Ascending aorta (tissue), 2 donors: ENCODE measurements at places on chromosomes 5 and 9. TPM values are rescaled to one million over a fixed set of nuclear protein-coding genes. Genes with fewer than 3 reads are reported as not detected.

GRCh38 chr5:68046445-68046844 lies 169.1 kb upstream of the PIK3R1 start:
- peak; percentile 69 for DNase-seq

GRCh38 chr5:135557076-135557838 lies 21.5 kb upstream of the NEUROG1 start:
- no peak for DNase-seq

The PTPDC1 gene
- total RNA-seq: 5.9 TPM

The KLHL9 gene
- total RNA-seq: 6.4 TPM

DNA sequence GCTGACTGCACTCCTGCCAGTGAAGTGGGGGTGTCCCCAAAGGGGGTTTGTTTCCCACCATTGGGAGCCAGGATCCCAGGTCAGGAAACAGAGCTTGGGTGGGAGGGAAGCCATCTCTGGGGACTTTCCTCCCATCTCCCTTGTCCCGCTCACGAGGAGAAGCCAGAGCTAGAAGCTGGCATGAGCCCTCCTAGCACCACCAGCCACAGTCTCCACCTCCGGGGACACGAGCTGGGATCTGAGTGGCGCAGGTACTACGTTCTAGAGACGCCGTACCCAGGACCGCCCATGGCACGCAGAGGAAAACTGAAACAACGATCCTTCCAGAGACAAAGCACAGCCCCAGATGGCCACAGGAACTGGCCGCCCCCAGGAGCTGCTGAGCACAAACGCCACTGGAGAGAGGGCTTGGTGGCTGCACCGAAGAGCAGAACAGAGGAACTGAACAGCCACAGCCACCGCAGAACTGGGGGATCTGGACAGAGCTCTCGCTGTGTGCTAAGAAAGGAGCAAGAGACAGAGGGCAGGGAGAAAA lies 29.8 kb downstream of the ADAMTS2 start:
- DNase-seq: no peak

The OTULINL gene
- total RNA-seq: 0.21 TPM

The SHOC1 gene
- not detected for total RNA-seq

DNA sequence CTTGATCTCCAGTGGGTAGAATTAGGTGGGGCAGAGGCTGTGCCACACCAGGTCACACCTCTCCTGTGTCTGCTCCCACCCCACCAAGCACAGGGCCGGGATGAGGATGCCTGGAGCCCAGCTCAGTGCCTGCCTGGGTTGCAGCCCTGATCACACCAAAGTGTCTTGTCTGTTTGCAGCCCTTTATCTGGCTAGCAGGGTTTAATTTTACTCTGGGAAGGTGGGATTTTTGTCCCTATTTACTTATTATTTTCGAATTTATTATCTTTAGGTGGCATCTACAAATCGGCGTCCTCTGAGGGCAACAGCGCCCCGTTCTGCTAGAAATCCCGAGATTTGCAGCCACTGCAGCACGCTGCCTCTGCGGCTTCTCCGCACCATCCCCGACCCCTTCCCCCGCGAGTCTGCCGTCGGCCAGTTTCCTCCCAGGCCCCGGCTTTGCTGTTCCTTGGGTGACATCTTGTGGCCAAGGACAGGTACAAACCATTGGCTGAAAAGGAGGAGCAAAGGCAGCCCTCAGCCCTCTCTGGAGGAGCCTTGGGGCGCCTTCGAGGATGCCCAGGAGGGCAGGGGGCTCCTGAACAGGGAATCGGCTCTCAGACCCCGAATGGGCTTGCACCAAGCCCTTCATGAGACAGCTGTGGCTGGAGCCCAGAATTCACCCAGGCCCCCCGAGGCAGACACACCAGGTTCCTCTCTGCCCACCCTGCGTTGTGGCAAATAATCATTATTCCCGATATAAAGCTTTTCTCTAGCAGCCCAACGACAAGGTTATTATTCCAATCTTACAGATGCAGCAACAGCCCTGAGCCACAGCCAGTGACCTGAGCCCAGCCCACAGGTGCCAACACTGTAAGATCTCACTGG lies 113.0 kb downstream of the GAPVD1 start:
- DNase-seq: no peak

The ATOSB gene
- total RNA-seq: 58.3 TPM

The AJM1 gene
- total RNA-seq: 5.9 TPM

The CDO1 gene
- total RNA-seq: 36.0 TPM

- no peak for DNase-seq
These were observed 19.9 kb upstream of the PCA3 start for GRCh38 chr9:76744336-76744735.

- no peak for DNase-seq
These were observed 12.8 kb downstream of the OR1K1 start for GRCh38 chr9:122812736-122813135.

DNA sequence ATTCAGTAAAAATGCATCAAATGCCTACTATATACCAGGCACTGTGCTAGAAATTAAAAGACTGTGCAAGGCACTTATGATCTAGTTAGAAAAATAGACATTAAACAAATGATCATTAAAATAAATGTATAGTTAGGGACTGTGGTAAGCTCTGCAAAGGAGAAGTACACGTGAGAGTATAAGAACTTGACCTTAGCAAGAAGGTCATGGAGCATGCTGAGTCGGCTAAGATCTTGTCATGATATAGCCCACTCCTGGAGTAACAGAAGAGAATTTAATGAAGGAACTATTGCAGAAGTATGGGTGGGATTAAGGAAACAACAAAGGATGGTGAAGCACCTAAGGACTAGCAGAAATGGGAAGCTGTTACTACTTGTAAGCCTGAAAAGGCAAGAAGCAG lies 23.5 kb upstream of the SAP30L start:
- no peak for DNase-seq

DNA sequence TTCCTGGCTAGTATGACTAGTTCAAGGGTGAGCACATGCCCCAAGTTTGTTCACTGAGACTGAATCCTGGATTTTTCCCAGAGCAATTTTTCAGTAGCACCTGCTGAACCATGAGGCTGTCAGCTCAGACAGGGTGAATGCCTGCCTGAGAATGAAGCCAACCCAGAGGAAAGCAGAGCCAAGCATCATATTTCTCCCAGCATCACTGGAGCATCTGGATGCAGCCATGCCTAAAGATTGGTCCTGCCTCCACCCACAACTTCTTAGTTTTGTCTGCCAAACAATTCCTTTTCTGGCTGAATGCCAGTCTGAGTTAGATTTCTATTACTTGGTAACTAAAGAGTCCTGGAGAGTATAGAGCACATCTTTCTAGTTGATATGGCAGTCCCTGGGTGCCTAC lies 343.6 kb downstream of the CSNK1G3 start:
- DNase-seq: no peak

GRCh38 chr5:45695804-45696156 lies 400 bp downstream of the HCN1 start:
- DNase-seq: no peak

DNA sequence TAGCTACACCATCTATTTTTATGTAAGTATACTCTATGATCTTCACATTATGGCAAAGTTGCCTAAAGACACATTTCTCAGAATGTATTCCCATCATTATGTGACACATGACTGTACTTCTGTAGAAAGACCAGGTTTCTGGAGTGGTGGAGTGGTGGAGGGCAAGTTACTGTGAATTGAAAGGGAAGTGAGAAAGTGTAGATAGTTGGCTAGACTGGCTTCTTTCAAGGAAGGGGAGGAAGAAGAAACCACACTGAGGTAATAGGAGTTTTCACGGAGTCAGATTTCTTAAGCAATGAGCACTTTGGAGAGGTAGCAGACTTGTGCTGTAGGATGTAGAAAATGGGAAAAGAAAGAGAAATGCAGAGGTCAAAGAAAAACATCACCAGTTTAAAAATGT lies 50.9 kb upstream of the EQTN start:
- no peak for DNase-seq

- no peak for DNase-seq
These were observed 89.4 kb downstream of the MTX3 start for GRCh38 chr5:79901631-79902030.

DNA sequence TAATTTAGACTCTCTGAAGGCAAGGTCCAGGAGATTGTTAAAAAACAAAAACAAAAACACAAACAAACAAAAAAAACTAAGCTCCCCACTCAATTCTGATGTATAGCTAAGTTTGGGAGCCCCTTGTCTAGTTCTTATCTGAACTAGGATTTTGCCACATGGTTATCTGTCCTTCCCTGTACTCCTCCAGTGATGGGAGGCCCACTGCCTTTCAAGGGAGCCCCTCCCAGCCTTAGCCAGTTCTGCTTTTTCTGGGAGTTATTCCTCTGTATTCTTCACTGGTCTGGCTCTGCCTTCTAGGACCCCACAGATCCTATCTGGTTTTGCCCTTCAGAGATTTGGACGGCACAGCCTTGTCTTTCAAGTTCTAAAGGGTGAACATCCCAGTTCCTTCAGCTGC lies 2.1 kb upstream of the ALDH1B1 start:
- DNase-seq: no peak

The UBLCP1 gene
- total RNA-seq: 11.0 TPM

The HRH2 gene
- 7.5 TPM for total RNA-seq

The EGR1 gene
- 419 TPM for total RNA-seq
